ENCODE measurements at places on chromosomes 1 and 21.

DNA sequence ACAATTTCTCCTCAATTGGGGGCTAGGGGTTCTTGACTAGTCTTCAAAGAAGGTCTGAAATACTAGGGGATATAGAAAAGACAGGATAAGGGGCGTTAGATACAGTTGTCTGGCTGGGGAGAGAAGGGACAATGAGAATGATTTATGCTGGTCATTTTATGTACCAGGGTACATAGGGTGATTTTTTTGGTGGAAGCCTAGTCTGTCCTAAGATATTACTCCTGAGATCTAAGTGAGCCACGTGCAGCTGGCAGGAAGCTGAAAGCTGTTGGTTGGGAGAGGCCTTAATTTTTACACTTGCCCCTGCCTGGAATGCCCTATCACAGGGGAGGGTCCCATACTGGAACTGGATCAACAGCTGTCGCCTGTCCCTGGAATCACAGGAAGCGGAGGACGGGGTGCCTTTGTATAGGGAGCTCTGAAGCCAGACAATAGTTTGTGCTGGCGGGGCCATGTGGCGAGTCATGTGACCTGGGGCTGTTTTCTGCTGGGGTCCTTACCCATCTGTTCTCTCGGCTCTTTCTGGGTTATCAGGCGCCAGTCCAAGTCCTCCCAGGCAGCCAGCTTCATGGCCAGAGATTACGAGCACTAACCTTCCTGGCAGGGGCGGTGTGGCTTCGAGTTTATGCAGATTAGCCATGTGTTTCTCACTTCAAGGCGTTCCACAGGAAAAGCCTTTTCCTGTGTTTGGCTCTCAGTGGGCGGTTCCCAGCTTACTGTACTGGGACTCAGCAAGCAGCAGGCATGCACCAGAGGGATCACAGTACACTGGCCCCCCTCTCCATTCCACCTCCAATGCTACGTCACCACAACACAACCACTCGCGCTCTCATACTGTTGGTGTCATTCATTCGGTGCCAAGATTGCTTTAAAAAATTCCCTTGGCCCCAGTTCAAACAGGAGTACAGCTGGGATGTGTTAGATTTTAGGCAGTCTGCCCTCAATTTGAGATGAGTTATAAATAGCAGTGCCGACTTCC, 27.5 kb downstream of the ARID1A start:
- DNase-seq: no peak

DNA sequence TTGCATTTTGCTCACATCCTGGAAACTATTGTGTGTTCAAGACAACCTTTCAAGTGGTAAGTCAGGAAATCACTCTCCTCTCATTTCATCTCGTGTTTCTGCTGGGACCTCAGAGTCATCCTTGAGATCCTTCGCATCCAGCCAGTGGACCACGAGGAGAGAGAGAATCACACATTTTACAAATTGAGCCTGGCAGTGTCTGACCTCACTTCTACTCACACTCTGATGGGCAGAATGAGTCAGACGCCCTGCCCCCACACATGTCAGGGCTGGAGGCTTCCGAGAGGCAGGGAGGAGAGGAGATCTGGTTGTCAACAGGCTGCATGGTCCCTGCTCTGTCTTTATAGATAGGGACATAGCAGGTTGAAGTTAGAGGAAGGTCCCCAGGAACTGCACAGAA, 509.7 kb downstream of the AJAP1 start:
- DNase-seq: no peak

GRCh38 chr1:155715777-155716176, 26.9 kb downstream of the DAP3 start:
- no peak for DNase-seq

DNA sequence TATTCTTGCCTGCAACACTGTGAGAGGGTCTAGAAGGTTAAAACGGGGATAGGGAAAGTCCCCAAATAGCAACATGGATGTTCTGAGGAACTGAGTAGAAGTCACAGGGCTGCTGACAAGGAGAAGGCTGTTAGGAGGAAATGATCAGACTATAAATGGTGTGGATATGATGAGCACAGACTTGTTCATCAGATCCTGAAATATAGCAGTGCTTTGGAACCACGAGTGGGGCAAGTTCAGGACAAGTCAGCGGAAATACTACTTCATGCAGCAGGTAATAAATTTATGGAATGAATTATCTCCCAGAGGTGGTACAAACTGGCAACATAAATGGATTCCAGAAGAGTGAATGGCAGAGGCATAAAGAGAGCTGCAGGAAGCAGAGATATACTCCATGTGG, 3.2 kb upstream of the KIAA0040 start:
- no peak for DNase-seq

DNA sequence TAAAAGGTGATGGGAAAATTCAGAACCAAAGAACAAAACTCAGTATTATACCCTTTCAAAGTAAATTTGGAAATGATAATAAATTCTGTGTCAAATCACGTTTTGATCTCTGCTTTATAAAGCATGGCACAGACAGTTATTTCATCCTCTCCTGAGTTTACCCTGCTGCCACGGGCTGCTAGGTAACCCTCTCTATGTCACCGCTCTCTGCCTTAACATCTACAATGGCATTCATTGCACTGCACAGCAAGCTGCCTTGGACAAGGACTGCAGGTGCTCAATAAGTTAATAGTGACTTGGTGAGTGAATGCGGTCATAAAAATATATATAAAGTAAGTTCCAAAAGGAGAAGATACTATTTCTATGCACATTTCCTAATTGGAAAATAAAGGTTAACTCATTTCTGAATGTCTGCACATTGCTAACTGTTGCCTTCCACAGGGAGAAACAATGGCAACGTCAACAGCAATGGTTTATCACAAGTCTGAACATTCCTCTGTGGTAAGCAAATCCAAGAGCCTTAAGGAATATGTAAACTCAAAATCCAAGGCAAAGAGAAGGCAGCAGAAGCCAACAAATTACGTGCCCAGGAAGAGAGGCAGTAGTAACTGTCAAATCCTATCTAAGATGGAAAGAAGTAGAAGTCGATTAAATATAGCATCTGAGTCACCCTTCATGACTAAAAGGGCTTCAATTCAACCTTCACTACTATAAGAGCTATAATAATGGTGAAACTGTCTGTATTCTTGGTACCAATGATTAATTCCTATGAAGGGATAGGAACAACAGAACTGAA, 19.4 kb downstream of the FYB2 start:
- DNase-seq: no peak

DNA sequence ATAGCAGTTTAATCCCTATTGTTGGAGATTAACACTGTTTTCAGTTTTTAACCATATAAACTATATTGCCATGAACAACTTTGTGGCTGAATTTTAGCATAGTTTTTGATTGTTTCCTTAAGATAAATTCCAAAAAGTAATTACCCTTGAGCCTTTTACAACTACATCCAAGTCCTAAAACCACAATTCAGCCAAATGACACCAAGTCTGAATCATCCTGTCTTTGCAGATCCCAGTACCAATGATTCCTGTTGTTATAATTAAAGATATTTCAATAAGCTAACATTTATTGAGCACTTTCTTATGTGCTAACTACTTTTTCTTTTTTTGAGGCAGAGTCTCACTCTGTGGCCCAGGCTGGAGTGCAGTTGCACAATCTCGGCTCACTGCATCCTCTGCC, 35.6 kb downstream of the IL23R start:
- no peak for DNase-seq

- no peak for DNase-seq
These were observed 107.1 kb downstream of the NIBAN1 start for GRCh38 chr1:184866991-184867788.

DNA sequence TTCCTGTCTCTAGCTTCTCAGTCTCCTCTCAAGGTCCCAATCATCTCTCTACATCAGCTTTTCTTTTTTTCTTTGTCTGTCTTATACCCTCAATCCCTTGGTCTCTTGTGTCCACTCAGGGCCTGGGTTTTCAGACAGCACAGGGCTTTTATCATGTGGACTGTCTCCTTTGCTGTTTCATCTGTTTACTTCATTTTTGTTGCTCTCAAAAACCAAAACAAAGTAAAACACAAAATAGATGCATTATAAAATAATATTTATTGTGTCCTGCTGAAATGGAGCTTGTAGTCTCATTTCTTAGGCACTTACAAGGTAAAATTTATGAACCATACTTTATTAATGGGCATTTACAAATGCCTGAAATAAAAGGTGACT, 17.8 kb upstream of the SLAMF6 start:
- no peak for DNase-seq

DNA sequence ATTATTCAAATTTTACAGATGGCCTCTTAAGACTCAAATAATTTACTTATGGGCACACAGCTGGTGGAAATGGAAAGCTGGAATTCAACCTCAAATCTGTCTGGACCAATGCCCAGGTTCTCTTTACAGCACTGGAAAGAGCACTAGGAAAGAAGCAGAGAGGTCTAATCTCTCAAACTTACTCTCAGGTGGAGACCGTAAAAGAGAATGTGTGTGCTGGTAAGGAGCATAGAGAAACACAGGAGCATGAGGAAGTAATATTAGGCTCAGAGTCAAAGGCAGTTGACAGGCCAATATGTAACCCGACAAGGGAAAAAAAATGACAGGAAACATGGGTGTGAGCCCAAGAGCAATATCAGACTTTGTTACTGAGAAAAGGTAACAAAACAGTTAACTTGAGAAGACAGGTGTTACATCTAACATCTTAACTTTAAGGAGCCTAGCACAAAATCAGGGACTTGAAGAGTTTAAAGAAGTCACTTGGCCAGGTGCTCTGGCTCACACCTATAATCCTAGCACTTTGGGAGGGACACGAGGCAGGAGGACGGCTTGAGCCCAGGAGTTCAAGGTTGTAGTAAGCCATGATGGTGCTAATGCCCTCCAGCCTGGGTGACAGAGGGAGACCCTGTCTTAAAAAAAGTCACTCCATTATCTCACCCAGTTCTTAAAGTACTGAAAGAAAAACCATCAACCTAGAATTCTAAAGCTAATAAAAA, 20.7 kb downstream of the PPP1R15B start:
- no peak for DNase-seq

DNA sequence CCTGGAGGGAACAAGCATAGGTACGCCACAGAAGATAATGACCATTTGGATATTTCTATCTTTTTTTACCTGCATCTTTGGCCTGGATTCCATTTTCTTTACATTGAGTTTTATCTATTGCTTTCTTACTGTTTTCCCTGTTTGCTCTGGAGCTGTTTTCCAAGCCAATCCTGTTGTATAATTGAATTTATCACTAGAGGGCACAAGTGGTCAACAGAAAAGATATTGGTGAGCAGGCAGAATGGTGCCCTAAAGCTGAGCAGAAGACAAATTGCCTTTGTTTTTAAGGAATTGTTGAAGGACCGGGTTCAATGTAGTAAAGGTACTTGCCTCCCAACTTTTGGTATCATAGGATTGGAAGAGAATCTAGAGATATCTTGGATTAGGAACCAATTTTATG, 152.8 kb downstream of the PPP1R12B start:
- no peak for DNase-seq

DNA sequence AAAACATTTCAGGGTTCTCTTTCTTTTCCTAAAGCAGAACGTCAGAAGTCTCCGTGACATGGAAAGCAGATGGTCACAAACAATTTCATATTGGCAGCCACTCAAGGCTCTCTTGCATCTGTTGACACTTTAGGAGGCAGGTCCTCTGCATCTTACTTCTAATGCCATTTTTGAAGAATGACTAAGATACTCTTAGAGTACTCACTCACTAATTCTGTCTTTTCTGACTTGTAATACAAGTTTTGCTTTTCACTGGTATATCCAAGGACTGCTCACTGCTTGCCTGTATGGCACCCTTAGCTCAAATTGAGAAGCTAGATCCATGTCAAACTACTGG, 68.3 kb downstream of the PRRX1 start:
- DNase-seq: no peak

GRCh38 chr1:24248859-24249258, 61.8 kb upstream of the IFNLR1 start:
- DNase-seq: no peak

DNA sequence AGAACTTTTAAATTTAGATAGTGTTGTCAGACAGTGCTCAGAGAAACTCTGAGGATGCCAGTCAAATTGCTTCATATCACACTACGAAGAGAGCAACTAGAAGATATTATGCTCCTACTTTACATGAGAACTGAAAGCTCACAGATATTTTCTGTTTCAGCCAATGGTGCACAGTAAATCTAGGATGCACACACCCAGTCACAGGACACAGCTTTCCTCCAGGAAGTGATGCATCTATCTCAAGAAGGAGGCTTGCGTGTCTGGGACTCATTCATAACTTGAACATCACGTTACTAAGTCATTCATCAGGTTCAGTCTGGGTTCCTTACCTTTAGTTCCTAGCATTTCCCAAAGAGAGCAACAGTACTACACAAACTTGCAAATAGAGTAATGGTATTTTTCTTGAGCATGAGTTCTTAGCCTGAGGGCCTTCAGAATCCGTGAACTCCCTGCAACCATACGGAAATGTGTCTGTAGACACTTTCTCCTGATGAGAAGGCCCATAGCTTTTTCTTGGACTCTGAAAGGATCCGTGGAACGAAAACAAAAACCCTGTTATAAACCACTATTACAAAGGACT, 12.2 kb downstream of the ZNF697 start:
- no peak for DNase-seq

DNA sequence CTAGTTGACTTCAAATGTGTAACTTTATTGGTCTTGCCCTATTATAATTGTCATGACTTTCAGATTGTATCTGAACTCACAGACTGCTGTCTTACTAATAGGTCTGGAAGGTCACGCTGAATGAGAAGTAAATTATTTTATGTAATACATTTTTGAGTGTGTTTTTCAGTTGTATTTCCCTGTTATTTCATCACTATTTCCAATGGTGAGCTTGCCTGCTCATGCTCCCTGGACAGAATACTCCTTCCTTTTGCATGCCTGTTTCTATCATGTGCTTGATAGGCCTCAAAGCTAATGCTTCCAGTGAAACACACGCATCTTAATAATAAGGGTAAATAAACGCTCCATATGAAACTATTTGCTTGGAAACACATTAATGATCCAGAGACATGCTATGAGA, 7.3 kb downstream of the RGS4 start:
- DNase-seq: no peak

- no peak for DNase-seq
These were observed 54.7 kb downstream of the DYRK1A start for GRCh38 chr21:37421306-37421705.

DNA sequence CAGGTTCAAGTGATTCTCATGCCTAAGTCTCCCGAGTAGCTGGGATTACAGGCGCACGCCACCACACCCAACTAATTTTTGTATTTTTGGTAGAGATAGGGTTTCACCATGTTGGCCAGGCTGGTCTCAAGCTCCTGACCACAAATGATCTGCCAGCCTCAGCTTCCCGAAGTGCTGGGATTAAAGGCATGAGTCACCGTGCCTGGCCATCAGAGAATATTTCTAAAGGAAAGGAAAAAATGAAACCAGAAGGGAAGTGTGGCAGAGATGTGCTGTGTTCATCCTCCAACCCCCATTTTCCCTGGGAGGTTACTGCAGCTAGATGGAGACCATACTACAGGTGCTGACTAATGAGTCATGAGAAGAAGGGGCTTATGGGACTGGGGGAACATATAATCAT, 964.1 kb downstream of the TTLL7 start:
- no peak for DNase-seq

- DNase-seq: no peak
These were observed 21.5 kb downstream of the FOXD2 start for GRCh38 chr1:47459253-47459788.

All from NCI-H1930 (cell line).